Fibroblast of the conjunctiva (primary cell): ENCODE measurements at places on chromosomes 12 and 14.

DNA sequence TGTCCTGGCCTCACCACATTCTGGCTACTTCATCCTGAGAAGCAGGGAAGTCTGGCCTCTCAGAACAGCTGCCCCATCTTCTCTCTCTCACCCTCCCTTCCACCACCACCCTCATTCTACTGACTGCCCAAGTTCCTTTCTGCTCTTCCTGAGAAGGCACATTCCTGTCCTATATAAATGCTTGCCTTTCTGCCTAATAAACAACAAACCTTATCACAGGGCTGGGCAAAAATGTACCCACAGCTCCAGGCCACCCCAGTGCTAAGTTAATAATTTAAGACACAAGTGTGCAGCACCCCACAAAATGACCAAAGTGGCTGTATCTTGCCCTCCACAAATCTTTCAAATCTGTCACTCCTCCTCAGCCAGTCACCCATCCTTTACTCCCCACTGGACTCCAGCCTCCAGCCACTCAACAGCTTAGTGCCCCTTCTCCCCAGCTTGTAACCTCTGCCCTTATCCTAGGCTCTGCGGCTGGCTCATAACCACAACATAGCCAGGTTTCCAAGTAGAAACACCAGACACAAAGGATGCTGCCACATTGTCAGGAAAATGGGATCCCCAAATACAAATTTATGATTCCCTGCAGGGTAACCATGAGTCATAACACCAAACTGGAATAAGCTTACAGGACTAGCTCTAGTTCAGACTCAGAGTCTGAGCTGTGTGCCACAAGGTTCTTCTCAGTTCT is 15.0 kb downstream of the OXA1L start:
- DNase-seq, result no peak

GRCh38 chr12:39112064-39112463 is 206.7 kb upstream of the CPNE8 start:
- DNase-seq, result no peak

GRCh38 chr14:101009531-101009930 is 106.0 kb upstream of the RTL1 start:
- no peak for DNase-seq

- no peak for DNase-seq
Measured at GRCh38 chr14:56854325-56854724, 44.0 kb upstream of the OTX2 start.

DNA sequence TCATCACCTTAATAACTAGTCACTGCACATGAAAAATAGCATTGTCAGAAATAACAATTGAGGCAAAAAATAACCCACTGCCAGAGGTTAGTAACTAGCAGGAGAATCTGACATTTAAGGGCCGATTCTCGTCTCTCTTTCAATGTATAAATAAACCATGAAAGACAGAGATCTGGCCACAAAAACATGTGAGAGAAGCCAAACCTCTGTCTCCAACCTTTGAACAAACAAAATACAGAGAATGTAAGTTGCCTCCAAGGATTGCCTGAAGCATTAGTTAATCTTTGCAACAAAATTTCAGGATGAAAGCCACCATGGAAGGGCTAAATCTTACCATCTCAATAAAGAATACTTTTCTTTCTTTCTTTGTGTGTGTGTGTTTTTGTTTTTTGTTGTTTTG is 257.4 kb upstream of the TMTC1 start:
- DNase-seq, result no peak

GRCh38 chr12:26340649-26341048 is 145.3 kb downstream of the SSPN start:
- DNase-seq, result no peak

DNA sequence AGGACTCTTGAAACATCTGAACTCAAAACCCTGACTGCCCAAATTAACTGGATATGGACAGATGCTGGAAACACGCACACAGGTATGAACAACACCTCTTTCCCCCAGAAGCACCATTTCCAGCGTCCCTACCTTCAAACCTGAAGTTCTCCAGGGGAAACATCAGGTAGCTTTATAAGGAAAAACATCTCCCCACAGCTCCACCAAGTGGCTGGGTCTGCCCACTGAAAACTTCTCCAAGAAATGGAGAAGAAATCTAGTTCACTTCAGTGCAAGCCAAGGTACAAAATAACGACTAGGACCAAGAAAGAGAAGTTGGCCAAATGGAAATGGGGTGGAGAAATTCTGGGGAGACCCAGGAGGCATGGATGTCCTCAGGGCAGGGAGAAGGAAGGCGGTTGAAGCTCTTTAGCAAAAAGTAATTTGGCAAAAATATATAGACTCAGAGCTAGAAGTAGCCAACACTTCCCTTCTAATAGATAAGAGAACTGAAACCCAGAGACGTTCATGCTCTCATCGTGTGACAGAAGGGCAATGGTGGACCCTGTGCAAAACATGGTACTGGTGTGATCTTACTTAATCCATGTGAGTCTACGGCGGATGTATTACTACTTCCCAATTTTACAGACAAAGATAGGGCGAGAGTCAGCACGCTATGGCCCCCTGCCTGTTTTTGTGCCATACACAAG is 10.5 kb upstream of the NUAK1 start:
- no peak for DNase-seq

- DNase-seq, result no peak
Measured at GRCh38 chr14:104215706-104216334, 77.4 kb downstream of the KIF26A start.

GRCh38 chr14:60085085-60085484 is 6.6 kb upstream of the PCNX4 start:
- peak; percentile 34 for DNase-seq

GRCh38 chr12:111341426-111342065 is 27.3 kb downstream of the PHETA1 start:
- no peak for DNase-seq

DNA sequence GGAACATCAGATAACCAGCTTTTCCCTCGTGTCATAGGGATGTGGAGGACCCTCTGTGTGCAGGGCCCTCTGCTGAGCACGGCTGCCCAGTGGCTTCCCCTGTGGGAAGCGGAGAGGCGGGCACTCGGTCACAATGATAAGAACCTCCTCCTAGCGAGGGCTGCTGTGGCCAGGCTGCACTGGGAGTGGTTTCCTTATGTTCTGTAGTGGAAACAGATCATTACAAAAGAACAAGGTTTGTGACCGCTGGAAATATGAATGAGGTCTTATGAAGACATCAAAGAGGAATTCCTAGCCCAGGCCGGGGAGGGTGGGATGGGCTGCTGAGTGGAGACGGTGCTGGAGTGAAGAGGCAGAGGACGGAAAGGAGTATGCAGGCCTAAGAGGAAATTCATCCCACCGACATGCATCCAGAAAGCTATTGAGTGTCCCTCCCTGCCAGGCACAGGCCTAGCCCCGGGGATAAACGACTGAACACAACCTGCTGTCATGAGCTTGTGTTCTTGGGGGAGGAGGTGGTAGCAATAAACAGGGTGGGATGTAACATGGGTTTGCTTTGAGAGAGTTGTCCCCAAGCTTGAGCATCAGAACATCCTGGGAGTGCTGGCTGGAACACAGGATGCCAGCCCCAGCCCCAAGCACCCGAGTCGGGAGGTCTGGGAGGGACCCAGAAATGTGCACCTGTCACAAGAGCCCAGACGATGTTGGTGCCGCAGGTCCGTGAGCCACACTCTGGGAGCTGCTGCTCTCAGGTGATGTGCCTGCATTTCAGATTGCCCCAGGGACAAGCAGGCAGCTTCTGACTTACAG is 37.5 kb downstream of the FZD10 start:
- no peak for DNase-seq

- DNase-seq, result no peak
Measured at GRCh38 chr14:20971705-20972021, 16.4 kb downstream of the RNASE2 start.

- no peak for DNase-seq
Measured at GRCh38 chr12:13211191-13211858, 14.8 kb downstream of the EMP1 start.

DNA sequence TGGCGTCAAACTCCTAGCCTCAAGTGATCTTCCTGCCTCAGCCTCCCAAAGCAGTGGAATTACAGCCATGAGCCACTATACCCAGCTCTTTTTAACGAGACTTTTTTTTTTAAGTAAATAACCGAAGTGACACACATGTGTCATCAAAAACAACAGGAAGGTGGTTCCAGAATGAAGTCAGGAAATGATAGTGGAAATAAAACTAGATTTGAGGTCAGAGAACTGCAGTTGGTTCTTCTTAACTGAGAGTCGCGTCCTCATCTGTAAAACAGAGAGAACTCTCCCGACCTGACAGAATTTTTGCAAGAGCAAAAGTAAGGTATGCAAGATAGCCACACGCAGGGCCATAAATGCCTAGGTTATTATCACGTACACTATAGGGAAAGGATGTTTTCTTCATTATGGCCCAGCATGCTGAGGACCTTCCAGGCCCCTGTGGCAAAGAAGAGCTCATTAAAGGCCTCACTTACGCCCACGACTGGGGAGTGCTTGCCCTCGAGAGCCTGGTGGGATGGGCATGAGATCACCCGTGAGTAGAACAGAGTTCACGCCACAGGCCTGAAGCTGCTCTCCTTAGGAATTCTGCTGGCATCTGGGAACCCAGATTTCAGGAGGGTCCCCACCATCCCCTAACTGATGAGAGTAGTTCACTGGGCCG is 67.2 kb downstream of the SCARB1 start:
- no peak for DNase-seq

DNA sequence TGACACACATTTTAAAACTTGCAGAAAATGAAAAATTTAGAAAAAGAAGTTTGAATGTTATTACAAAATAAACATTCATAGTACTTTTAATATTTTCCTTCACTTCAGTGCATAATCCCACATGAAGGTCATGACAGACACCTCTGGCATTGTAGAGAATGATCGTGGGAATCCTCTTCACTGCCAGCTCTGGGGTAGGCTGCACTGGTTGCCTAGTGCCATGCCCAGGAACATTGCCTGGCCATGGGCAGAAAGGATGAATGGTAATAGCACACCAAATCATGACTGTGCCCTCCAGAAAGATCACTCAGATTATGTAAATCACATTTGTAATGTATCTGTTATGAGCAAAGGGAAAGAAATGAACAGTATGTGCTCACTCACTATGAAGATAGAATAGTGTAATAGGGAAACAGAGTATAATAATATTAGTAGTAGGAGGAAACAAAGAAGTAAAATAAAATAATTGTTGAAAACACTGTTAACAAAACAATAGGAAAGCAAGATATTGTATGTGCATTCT is 161.6 kb downstream of the PLCZ1 start:
- no peak for DNase-seq

- no peak for DNase-seq
Measured at GRCh38 chr12:110906083-110906482, 14.3 kb downstream of the MYL2 start.

- DNase-seq, result no peak
Measured at GRCh38 chr14:103838117-103838516, 9.3 kb downstream of the PPP1R13B start.

- DNase-seq, result no peak
Measured at GRCh38 chr12:1272142-1272541, 281.1 kb downstream of the ERC1 start.

- DNase-seq, result no peak
Measured at GRCh38 chr14:104784846-104785707, 10.5 kb downstream of the AKT1 start.

DNA sequence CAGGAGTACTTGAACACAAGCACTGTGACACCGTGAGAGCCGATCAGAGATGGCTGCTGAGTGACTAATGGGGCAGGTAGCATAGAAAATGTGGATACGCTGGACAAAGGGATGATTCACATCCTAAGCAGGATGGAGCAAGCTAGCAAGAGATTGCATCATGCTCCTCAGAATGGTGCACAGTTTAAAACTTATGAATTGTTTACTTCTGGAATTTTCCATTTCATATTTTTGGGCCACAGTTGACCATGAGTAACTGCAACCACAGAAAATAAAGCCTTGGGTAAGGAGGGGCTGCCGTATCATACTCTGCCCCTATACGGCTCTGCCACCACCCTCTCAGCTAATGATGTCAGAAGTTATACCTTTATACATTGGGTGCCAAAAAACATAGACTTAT is 23.3 kb upstream of the MARK3 start:
- peak; percentile 91 for DNase-seq

GRCh38 chr14:68666899-68667298 is 126.0 kb downstream of the ZFP36L1 start:
- DNase-seq, result no peak

- no peak for DNase-seq
Measured at GRCh38 chr14:89171168-89171567, 245.9 kb downstream of the FOXN3 start.

- no peak for DNase-seq
Measured at GRCh38 chr12:106625976-106626375, 43.2 kb downstream of the RFX4 start.

DNA sequence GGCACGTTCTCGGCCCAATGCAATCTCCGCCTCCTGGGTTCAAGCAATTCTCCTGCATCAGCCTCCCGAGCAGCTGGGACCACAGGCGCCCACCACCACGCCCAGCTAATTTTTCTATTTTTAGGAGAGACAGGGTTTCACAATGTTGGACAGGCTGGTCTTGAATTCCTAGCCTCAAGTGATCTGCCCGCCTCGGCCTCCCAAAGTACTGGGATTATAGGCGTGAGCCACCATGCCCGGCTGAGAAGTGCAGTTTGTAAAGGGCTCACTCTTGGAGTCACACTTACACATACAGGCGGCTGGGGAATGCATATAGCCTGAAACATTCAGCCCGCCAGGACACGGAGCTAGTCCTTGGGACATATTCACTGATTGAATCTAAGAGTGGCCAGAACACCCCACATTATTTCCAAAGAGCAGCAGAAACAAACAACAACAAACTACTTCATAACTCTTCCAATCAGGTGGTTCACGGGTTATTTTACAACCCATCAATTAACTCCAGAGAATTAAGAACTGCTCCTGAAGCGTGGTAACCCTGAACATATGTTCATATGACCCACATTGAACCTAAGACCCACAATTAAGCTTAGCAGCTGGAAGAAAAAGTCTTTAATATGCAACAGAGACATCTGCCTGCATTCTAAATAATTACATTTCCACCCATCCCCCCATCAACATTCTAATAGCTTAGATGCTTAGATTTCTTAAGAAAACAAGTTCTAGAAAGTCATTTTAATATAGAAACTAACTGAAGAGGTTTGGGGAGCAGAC is 49.2 kb downstream of the SSH1 start:
- no peak for DNase-seq

GRCh38 chr12:1083151-1083888 is 92.3 kb downstream of the ERC1 start:
- no peak for DNase-seq

DNA sequence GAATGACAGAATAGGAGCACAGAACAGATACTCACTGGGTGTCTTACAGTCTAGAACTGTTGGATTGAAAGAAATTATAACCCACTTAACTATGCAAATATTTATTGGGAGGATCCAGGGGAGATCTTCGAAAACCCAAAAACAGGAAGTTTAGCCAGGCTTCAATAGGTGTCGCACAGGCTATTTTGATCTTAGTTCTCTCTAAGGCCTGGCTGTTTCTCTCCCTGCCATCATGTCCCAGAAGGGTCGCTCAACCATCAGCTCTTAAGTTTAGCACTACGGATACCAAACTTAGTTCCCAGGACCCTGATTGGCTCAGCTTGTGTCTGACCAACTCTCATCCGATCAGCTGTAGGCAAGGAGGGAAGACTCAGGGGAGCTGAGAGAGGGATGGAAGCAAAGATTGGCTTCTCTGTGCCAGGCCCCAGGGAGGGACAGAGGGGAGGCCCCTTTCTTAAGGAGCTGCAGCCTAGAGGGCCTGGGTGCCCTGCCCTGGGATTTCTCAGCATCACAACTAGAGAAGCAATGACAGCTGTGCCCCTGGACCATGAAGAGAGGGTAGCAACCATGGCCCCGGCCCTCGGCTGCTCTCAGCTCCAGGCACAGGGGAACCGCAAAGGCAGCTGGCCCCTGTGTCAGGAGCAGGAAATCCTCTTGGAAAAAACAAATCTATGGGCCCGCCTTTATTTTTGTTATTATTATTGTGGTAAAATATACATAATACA is 13.5 kb downstream of the PHETA1 start:
- DNase-seq, result no peak

- no peak for DNase-seq
Measured at GRCh38 chr14:102821252-102821651, 44.0 kb downstream of the TRAF3 start.
